ENCODE measurements at places on chromosomes 5 and 9. TPM values are rescaled to one million over a fixed set of nuclear protein-coding genes. Genes with fewer than 3 reads are reported as not detected.
A peak's percentile ranks its signal among the peaks of the same experiment; 100 is the strongest.

CTNNA1 gene
- total RNA-seq, result 200 TPM

- no peaks in the 10 kb centered on the region for H3K4me1 ChIP-seq
- H3K27ac ChIP-seq, result no peak overlapping the region
- no peak overlapping the region for H3K4me3 ChIP-seq
- no peaks in the 10 kb centered on the region for H3K27me3 ChIP-seq
Observed at GRCh38 chr9:87898151-87898550, 15.5 kb downstream of the SPATA31E1 start.

CTNND2 gene
- total RNA-seq, result 0.66 TPM

COL23A1 gene
- 0.28 TPM for total RNA-seq

- no peaks in the 10 kb centered on the region for H3K4me1 ChIP-seq
- H3K27me3 ChIP-seq, result peaks cover 35% of the 10 kb centered on the region
- H3K4me3 ChIP-seq, result no peak overlapping the region
- H3K27ac ChIP-seq, result no peak overlapping the region
Observed at GRCh38 chr9:126506361-126507317, 107.1 kb upstream of the LMX1B start.

DNA sequence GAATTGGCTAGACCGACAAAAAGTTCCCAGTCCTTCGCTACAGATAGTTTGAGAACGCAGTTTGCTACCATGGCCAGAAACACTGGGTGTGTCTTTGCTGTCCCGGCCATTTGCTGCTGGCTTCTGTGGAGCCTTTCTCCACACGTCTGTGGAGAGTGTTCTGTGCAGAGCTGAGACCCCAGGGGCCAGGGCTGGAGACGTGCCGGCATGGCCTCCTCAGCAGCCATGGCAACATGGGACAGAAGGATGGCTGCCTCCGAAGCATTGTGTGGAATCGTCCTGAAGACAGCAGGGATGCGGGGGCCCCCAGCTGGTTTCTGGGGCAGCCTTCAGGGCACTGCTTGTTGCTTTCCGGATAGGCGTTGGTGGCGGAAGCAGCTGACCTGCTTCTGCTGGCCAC is 142.8 kb downstream of the GADD45G start:
- no peaks in the 10 kb centered on the region for H3K27me3 ChIP-seq
- no peak overlapping the region for H3K4me3 ChIP-seq
- DNase-seq, result no peak
- no peaks in the 10 kb centered on the region for H3K4me1 ChIP-seq

DNA sequence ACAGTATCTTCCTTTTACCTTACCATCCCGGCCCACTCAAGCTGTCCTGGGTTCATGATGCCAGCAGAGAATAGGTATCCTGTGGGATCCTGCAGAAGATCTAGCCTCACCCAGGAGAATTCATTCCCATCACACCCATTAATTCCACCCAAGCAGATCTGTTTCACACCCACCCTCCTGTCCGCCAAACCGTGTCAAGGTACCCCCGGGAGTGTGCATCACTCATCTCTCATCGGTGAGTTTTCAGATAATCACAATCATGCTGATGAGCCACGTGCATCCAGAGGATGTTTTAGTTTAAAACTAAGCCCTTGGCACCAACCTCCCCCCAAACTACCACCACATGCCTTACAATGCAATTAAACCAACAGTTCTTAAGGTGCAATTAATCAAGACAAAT is 18.8 kb downstream of the ANKH start:
- no peak overlapping the region for H3K4me3 ChIP-seq
- H3K4me1 ChIP-seq, result no peaks in the 10 kb centered on the region
- H3K27me3 ChIP-seq, result no peaks in the 10 kb centered on the region
- no peak for DNase-seq
- no peaks in the 10 kb centered on the region for H3K36me3 ChIP-seq

DNA sequence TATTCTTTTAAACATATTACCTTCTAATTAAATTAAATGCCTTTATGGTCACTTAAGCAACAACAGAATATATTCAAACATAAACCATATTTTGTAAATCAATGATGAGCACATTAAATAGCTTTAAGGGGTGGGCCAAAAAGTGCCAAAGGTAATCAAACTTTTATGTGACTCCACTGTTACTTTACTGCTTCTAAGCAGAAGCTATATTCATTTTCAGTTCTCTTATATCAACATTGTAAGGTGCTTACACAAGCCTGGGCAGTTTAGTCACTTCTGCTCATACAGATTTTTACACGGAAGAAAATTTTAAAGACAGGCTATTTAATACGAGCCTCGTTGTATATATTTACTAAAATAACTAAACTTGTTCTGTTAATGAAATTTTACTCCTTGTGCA is 29.9 kb downstream of the RFX3 start:
- H3K4me1 ChIP-seq, result peaks cover 5% of the 10 kb centered on the region
- no peak for DNase-seq
- H3K36me3 ChIP-seq, result no peaks in the 10 kb centered on the region
- no peak overlapping the region for H3K27ac ChIP-seq
- H3K27me3 ChIP-seq, result no peaks in the 10 kb centered on the region

- no peak overlapping the region for H3K4me3 ChIP-seq
- H3K4me1 ChIP-seq, result no peaks in the 10 kb centered on the region
- DNase-seq, result no peak
- H3K27ac ChIP-seq, result no peak overlapping the region
- H3K36me3 ChIP-seq, result no peaks in the 10 kb centered on the region
Observed at GRCh38 chr9:69157751-69158466, 16.2 kb upstream of the TJP2 start.

DNA sequence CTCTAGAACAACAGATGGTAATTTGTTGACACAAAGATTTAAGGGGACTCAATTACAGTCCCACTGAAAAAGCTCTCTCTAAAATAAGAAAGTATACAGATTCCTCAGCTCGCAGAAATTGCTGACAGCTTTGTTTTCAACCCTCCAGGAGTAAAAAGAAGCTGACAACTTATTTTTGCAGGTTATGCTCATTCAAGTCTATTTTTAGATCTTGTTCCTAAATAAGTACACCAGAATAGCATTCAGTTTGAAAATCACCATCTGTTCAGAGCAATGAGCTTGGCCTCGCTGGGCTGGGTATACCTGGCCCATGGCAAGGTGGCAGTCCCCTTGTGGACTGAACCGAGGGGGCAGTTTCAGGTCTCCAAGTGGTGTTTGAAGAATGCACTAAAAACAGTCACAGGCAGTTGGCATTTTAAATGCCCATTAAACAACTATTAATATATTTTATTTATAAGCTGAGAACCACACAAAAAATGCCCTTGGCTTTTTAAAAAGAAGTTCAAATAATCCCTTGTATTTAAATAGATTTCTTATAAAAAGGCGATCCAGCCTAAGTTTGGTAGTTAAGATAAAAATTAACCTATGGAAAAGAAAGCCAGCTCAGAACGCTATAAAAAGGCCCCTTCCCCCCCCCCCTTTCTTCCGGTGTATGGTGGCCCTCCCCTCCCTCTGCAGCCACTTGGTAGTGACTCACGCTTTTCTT is 169.2 kb downstream of the AUH start:
- H3K4me1 ChIP-seq, result peaks cover 59% of the 10 kb centered on the region
- H3K4me3 ChIP-seq, result peak overlapping the region; percentile 47
- no peaks in the 10 kb centered on the region for H3K27me3 ChIP-seq
- no peak for DNase-seq
- H3K27ac ChIP-seq, result peak overlapping the region; percentile 97
- no peaks in the 10 kb centered on the region for H3K36me3 ChIP-seq

- no peak overlapping the region for H3K27ac ChIP-seq
- H3K27me3 ChIP-seq, result no peaks in the 10 kb centered on the region
- no peaks in the 10 kb centered on the region for H3K4me1 ChIP-seq
- no peak for DNase-seq
Observed at GRCh38 chr5:179268966-179269693, 76.1 kb downstream of the ADAMTS2 start.

FAM163B gene
- total RNA-seq, result not detected

DNA sequence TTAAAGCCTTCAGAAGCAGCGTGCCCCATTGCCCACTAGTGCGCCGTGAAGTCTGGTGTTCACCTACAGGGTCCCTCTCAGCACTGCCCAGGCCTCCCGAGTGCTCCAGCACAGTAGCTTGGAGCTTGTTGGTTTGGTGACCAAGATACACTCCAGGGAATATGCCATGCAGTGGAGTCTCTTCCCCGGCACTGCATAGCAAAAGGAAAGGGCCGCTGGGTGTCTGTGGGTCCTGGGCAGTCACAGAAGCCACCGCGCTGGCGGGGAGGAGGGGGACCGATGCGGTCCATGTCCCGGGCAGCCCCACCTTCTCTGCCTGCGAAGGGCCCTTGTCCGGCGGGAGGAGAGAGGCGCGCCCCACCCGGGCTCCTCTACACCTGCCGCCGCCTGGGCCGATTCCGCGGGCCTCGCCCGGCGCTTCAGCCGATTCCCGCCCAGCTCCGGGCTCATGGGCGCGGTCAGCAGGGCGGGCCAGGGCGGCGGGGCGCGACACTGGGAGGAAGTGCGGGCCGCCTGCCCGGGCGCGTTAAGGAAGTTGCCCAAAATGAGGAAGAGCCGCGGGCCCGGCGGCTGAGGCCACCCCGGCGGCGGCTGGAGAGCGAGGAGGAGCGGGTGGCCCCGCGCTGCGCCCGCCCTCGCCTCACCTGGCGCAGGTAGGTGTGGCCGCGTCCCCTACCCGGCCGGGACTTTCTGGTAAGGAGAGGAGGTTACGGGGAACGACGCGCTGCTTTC is at the start of gene SYK:
Gene SYK, plus strand, starts transcription at position 579 of the 732 bp plus-strand sequence. CDS start 42,080 bp downstream, outside the sequence.
- H3K27ac ChIP-seq, result peak within 1 kb of the TSS; percentile 66
- H3K36me3 ChIP-seq, result no peaks in the 10 kb centered on the region
- peak within 1 kb of the TSS; percentile 37 for H3K4me3 ChIP-seq
- peaks cover 5% of the 10 kb centered on the region for H3K4me1 ChIP-seq
- H3K27me3 ChIP-seq, result peaks cover 31% of the 10 kb centered on the region
- peak; percentile 67 for DNase-seq

TICAM2 gene
- 3.9 TPM for total RNA-seq

DNA sequence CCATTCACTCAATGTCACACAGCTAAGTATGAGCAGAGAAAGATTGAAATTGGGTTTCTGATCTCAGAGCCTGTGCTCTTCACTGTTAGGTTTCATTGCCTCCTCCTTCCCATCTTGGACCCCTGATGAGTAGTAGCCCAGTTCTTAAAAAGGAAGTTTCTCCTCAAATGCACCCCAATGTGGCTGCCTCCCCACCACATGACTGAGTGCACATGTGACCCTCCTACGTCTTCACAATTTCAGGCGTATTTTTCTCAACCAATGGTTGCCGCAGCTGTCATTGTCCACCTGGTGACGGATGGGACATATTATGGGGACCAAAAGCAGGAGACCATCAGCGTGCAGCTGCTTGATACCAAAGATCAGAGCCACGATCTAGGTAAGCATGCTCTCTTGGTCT is 178.5 kb downstream of the PAPPA start:
- H3K4me3 ChIP-seq, result no peak overlapping the region
- no peaks in the 10 kb centered on the region for H3K36me3 ChIP-seq
- no peak overlapping the region for H3K27ac ChIP-seq
- H3K27me3 ChIP-seq, result no peaks in the 10 kb centered on the region
- H3K4me1 ChIP-seq, result no peaks in the 10 kb centered on the region
- DNase-seq, result no peak

ADAMTS12 gene
- total RNA-seq, result 3.7 TPM

DNA sequence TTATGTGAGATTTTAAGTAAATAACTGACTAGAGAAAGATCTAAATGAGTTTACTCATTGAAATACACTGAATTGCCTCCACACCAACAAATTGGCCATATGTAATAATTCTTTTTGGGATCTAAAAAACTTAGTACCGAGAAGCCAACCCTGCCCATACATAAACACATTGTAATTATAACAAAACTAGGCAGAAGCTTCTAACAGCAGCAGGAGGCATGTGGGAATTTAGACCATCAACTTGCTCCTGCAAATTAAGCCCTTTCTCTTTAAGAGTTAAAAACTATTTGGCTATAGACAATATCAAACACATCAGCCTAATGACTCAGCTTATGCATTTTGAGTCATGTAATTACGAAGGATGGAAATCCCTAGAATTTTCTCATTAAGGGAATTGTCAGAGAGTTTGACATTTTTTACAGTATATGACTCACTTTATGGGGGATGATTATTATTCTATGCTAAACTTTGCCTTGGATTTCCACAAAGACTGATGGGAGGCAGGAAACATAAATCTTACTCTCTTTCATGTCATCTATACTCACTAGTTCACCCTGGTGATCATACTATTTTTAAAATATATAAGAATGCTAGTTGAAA is 1.0 kb downstream of the IL7R start:
- H3K4me3 ChIP-seq, result no peak overlapping the region
- no peaks in the 10 kb centered on the region for H3K36me3 ChIP-seq
- no peak for DNase-seq
- no peaks in the 10 kb centered on the region for H3K27me3 ChIP-seq
- no peaks in the 10 kb centered on the region for H3K4me1 ChIP-seq

DNA sequence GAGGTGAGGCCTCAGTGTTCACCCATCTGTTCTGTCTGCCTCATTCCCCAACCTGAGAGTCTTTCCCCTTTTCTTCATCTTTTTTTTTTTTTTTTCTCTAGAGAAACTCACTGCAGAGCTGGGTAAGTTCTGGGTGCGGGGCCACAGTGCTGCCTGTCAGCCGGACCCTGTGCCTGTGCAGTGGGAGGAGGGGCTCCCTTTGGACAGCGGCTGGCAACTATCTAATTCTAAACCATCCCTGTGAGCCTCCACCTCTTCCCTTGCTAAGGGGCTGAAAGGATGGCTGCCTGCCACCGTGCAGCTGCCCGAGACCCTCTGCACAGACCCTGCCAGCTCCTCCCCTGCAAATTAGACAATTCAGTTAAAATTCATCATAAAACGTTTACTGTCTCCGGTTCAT is 14.1 kb downstream of the BTNL9 start:
- H3K36me3 ChIP-seq, result no peaks in the 10 kb centered on the region
- H3K27ac ChIP-seq, result no peak overlapping the region
- H3K27me3 ChIP-seq, result peaks cover 77% of the 10 kb centered on the region
- H3K4me3 ChIP-seq, result no peak overlapping the region
- H3K4me1 ChIP-seq, result peaks cover 19% of the 10 kb centered on the region

IL13 gene
- total RNA-seq, result not detected

GRCh38 chr5:36177154-36177553 is 25.2 kb downstream of the SKP2 start:
- H3K27ac ChIP-seq, result no peak overlapping the region
- H3K27me3 ChIP-seq, result no peaks in the 10 kb centered on the region
- no peaks in the 10 kb centered on the region for H3K36me3 ChIP-seq
- no peak for DNase-seq

DMGDH gene
- total RNA-seq, result 1.8 TPM

DNA sequence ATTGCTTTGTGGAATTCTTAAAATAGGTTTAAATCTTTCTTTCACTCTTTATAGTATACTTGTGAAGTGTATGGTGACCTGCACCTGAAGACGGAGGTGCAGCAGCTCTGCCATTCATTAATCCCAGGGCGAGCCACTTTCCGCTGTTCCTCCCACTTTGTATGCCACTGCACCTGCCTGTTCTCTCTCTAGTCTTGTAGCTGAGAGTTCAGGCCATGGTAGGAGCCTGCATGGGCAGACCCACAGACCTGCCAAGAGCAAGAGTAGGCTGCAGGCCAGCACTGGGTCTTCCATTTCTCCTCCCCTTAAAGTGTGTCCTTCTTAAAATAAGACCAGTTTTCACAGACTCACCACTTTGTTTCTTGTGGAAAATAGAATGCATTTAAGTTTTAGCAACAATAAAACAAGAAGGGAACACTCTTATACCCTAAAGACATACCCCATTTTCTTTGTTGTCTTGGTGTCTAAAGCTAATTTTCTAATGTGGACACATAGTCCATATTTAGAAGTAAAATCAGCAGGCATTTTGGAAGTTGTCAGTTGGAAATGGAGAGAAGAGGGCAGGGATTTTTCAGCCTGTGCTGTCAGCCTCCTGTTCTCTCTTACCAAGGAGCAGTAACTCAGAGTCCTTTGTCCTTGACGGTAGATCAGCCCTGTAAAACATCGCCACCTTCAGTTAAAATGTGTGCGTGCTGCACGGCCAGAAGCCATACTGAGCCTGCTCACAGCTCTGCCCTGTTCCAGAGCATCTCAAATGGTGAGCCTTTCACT is 103.2 kb downstream of the SNCAIP start:
- no peaks in the 10 kb centered on the region for H3K27me3 ChIP-seq
- H3K27ac ChIP-seq, result no peak overlapping the region
- H3K36me3 ChIP-seq, result no peaks in the 10 kb centered on the region
- peak; percentile 74 for DNase-seq
- no peak overlapping the region for H3K4me3 ChIP-seq
- H3K4me1 ChIP-seq, result no peaks in the 10 kb centered on the region

AFF4 gene
- total RNA-seq, result 52.4 TPM
